Hematopoietic multipotent progenitor cell (in vitro differentiated cells): ENCODE measurements at places on chromosomes 7 and 10.

DNA sequence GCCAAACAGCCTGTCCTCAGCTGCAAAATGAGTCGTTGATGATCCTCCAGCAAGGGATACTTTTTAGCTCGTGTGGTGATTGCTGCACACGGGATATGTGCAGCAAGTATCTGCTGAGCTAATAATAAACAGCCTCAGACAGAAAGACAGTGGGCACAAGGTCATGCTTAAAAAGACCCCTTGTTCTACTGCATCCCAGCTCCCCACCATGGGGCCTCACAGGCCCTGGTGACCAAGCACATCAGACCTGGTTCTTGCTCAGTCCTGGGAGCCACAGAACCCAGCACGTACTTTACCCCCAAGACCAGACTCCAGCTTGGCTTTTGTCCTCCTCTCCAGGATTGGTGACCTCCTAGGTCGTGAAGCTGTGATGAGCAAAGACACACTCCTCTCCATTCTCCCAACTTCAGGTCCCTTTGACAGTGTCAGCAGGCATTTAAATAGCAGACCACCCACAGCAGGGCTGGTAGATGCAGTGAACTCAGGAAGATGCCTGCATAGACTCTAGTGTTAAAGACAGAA, 50.5 kb downstream of the EGFR start:
- DNase-seq, result no peak

GRCh38 chr10:124626759-124627380, 117.3 kb downstream of the FAM53B start:
- DNase-seq, result no peak

GRCh38 chr10:1802413-1802812, 65.1 kb upstream of the ADARB2 start:
- no peak for DNase-seq

GRCh38 chr10:60536529-60537114, 146.9 kb upstream of the ANK3 start:
- no peak for DNase-seq

DNA sequence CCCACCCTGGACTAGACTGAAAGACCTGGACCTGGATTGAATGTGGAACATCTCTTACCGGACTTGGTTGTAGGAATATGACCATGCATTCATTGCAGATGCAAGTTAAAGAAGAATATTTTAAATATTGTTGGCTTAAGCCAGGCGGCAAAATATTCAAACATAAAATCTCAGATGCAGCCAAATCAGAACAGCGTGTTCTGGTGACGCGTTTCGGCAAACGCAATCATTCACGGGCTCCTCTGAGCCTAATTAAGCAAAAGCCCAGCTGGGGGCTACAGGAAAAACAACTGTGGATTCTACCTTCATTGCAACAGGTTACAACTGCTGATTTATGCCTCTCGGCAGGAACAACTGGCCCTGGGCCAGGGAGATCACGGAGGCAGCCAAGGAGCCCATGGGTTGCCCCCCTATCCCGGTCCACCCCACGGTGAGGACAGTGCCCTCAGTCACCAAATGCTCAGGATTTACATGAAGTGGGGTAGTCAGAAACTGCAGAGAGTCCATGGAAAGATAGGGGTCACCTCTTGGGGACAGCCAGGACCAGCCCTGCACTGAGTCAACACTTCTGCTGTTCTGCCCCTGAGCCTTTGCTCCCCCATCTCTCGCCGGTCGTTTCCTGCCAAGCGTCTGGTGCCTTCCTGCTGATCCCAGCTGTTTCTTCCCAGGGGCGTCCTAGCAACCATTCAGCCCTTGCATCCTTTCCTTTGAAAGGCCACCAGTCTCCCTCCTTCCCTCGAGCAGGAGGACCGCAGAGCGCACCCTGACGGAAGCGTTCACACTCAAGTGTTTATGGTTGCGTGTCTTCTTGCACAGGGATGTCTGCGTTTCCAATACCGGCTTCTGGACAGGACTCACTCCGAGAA, 64.4 kb upstream of the SFMBT2 start:
- no peak for DNase-seq

- DNase-seq, result no peak
These were observed 368.4 kb upstream of the SHH start for GRCh38 chr7:156180451-156181229.

- DNase-seq, result no peak
These were observed 32.1 kb downstream of the IGF2BP3 start for GRCh38 chr7:23438171-23438570.

DNA sequence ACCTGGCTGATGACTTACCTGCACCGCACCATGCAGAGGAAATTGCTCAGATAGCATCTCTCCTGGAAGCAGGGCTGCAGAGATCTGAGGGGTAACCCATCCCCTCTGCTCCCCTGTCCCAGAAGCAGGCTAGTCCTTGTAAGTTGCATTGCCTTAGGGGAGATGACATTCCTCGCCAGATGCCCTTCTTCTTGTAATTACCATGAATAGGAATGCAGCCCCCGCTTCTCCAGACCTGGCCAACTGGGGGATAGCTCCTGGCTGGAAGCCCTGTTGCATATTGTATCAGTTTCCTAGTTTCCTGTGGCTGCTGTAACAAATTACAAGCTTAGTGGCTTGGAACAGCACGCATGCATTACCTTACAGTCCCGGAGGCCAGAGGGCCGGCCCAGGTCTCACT, 47.5 kb upstream of the EN2 start:
- DNase-seq, result no peak

GRCh38 chr10:21693418-21693817, 159.4 kb downstream of the MLLT10 start:
- no peak for DNase-seq

DNA sequence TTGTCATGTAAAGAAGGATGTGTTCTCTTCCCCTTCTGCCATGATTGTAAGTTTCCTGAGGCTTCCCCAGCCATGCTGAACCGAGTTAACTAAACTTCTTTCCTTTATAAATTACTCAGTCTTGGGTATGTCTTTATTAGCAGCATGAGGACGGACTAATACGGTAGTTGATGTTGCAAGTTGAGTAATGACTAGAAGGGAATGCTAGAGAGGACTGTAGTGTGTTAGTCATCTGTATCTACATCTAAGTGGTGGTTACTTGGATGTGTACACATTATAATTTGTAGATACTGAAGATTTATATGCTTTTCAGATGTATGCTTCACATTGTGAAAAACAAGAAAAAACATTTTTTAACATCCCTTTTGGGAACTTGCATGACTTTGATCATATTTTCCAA, 244.6 kb downstream of the POLR1F start:
- DNase-seq, result no peak

- no peak for DNase-seq
These were observed 583.5 kb upstream of the MKI67 start for GRCh38 chr10:128709686-128710085.

- DNase-seq, result no peak
These were observed 9.9 kb downstream of the ARHGAP22 start for GRCh38 chr10:48594803-48595538.

DNA sequence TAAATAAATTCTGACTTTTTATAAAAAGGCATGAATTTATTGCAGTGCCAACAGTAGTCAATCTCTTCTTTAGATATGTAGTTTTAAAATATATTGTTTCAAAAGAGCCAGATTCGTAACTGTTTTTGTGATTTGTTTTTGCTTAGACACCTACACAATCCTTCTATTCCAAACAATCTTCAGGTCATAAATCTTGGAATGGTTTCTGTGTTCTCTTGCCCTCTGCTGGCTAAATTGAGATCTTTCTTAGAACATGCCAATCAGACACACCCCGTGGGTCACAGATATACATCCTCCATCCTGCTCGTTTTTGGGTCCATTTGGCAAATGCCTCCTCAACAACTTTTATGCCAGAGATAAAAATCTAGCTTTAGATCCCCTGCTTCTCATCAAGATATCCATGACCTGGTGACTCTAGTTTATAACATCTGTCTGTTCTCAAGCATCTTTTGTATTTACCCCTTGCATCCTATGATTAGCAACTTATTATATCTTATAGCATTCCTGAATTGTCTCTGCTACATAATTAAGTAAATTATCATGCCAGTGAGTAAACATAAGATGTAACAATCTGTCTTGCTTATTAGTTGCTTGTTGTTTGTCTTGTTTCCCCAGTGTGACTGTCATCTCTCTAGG, 35.3 kb upstream of the IFRD1 start:
- DNase-seq, result no peak

DNA sequence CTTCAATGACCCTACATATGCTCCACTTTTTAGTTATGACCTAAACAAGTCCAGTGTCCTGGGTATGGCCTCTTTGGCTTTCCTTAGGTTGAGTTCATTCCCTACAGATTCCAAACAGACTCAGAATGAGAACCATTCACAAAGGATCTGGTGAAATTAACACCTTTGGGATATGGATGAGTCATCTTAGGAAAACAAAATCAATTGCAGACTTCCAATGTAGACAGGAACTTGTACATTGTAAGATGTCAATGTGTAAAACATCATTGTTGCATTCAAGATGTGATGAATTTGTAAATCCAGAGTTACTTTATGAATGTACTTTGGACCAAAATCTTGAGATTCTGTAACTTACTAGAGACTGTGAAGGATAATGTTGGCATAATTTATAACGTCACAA, 43.4 kb upstream of the HECTD2 start:
- no peak for DNase-seq

DNA sequence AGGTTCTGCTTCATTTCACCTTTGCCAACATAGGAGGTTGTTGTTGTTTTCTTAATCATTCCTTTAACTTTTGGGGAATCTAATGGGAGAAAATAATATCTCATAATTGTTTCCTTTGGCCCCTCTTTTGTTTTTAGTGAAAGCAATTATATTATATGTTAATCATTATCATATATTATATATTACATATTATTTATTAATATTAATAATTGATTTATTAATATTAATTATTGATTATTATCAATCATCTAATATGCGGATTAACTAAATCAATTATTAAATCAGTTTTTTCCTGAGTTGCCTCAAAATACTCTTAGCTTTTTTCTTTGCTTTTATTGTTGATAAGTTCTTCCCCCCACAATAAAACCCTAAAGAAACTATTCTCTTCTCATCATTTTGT, 443.8 kb downstream of the GATA3 start:
- no peak for DNase-seq

DNA sequence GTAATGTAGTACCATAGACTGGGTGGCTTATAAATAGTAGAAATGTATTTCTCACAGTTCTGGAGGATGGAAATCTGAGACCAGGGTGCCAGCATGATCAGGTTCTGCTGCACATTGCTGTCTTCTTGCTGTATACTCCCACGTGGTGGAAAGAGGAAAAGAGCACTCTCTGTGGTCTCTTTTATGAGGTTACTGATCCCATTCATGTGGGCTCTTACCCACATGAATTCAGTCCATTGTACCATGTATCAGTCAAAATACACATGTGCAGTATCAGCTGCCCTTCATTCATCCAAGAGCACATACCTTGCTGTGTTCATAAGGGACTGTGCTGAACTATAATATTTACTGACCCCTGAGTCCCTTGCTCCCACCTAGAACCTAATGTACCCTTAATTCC, 17.1 kb downstream of the PNLIPRP2 start:
- no peak for DNase-seq

- DNase-seq, result no peak
These were observed 486.7 kb upstream of the LRRN3 start for GRCh38 chr7:110604206-110604605.

- peak; percentile 63 for DNase-seq
These were observed 4.5 kb downstream of the SAP25 start for GRCh38 chr7:100568896-100569844.

DNA sequence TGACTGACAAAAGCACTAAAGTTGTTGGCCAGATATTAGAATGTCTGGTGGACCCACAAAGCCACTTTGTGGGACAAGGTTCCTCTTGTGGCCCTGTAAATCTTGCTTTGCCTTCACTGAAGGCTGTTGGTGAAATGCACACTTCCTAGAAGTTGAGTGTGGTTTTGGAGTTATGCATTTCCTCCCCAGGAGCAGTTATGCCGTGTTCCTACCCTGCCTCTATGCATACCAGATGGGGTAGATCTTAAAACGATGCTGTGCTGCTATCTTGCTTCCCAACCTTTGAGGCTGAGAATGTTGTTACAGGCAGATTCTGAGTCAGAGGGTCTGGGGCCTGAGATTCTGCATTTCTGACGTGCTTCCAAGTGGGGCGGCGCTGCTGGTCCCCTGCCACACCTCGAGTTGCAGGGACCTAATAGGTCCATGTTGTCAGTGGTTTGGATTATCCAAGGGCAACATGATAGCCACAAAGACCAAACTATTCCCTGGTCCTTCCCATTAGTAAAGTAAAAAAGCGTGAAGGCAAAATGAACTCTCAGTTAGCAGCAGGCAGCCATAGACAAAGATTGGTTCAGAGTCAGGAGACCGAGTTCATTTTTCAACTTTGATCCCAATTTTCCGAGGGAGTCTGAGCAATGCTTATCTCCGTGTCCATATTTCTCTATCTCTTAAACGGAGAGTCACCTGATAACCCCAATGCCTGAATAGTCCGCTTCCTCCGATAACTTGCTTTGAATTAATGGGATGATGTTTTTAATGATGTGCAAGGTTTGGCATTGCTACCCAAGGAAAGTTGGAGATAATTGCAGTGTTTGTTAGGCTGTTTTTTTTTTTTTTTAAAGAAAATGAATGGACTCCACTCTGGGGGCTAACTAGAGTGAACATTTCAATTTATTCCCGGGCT, 55.8 kb downstream of the CDHR3 start:
- no peak for DNase-seq
